ENCODE measurements at places on chromosomes 2 and 18.

- DNase-seq, result no peak
Observed at GRCh38 chr2:7676714-7677113, 759.5 kb downstream of the RNF144A start.

DNA sequence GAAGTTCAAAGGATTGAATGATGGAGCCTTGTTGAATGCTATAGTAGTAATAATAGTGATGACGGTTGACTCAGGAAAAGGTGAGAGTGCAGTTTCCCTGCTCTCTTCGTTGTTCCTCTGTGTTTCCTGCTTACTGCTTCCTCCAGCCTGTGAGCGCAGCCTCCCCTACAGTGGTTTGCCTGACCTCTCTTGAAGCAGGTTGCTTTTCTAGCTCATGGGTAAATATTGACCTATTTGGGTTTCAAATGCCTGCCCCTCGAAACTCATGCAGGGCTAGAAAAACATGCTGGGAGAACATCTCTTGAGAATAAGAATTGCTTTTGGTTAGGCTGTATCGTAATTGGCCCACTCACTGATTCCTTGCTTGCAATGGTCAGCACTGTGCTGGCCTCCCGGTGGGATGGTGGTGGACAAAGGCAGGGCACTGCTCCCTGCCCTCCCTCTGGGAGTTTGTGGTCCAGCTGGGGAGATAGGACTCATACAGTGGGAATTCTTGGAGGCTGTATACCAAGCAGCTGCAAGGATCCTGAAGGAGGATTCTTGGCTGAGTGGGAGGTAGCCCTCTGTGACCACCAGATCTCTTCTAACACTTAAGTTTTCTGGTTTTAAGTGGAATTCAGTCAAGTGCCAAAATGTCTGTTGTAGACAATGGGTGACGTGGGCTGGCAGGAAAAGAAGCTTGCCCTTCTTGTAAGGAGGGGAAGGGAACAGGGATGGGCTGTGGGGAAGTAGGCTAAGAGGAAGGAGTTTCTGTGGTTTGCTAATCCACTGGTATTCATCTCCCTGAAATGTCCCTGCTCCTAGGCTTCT lies 5.4 kb upstream of the RNF181 start:
- peak; percentile 82 for DNase-seq

GRCh38 chr2:131154647-131155046 lies 49.5 kb downstream of the PLEKHB2 start:
- DNase-seq, result no peak

- DNase-seq, result no peak
Observed at GRCh38 chr18:36376361-36376760, 78.8 kb downstream of the FHOD3 start.

DNA sequence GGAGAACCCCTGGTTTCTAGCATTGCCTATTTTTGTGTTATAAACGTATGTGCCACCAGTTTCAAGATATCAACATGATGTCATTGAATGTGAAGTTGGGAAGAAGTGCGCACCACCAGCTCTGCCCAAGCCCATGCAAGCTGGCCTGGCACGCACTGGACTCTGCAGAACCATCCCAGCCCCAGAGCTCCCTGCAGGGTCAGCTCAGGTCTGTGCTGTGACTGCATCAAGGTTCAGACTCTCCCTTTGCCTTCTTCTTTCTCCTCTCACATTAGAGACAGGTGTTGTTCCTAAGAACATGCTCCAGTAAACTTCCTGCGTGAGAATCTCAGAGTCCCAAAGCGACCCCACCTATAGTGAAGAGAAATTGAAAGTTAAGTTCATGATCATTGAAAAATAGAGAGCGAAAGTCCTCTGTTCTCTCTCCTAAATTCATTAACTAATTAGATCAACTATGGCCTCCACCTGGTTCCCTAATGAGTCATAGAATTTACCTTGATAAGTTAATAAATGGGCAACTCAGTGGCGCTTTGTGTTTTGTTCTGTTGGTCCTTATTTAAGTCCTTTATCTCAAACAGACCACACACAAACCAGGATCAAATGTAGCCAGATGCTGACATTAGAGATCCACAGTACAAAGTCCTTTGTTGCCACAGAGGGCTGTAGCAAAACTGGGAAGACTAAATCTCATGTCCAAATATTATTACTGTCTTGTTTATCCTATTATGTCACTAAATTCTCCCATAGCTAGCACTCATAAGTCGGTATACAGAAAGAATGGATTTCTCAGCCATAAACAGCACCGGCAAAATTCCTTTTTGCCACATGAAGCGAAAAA lies 432.3 kb downstream of the STK39 start:
- peak; percentile 100 for DNase-seq

GRCh38 chr2:118738524-118739308 lies 108.7 kb downstream of the EN1 start:
- peak; percentile 6 for DNase-seq

- DNase-seq, result peak; percentile 28
Observed at GRCh38 chr2:212863185-212863588, 288.2 kb downstream of the IKZF2 start.

DNA sequence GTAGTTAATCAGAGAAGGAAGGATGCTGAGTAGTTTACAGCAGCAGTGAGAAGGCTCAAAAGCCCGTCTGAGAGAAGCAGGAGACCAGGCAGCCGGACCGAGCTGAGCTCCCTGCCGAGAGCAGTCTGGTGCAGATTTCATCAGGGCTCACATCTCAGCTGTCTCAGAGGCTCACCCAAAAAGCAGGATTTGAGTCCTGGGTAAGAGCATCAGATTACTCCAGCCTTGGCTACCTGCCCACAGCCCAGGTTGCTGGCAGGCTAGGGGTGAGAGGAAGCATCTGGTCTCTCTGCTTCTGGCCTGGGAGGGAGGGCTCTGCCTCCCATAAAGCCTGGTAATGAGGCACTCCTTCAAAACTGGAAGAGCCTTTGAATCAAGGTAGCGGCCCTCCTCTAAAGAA lies 140.5 kb downstream of the ST6GAL2 start:
- no peak for DNase-seq

- DNase-seq, result no peak
Observed at GRCh38 chr2:95389245-95390119, 13.0 kb upstream of the FAHD2A start.

- peak; percentile 98 for DNase-seq
Observed at GRCh38 chr2:241355983-241356870, at the start of gene FARP2. Gene FARP2 (plus strand): TSS chr2:241356285. CDS start chr2:241373108, 16,823 bp downstream.

DNA sequence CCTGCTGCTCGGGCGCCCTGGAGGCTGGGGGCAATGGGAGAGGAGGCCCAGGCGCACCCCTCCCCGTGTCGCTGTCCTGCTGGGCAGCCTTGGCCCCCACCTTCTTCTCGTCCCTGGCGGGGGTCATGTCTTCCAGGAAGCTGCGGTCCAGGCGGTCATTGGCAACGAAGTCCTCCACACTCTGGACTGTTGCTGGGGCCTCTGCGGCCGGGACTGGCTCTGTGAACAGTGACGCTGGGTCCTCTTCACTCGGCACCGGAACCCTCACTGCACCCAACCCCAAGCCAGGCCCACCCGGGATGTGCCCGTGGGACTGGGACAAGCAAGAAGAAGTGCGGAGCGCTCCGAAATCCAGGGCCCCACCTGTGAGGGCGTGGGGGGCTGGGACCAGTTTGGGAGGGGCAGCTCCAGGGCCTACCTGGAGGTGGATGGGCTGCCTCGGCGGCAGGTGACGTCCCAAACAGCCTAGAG lies 308.0 kb downstream of the CCDC74A start:
- no peak for DNase-seq

GRCh38 chr18:49017813-49018553 lies 67.2 kb upstream of the SMAD7 start:
- no peak for DNase-seq

GRCh38 chr2:65395621-65396347 lies 36.6 kb downstream of the SPRED2 start:
- no peak for DNase-seq

DNA sequence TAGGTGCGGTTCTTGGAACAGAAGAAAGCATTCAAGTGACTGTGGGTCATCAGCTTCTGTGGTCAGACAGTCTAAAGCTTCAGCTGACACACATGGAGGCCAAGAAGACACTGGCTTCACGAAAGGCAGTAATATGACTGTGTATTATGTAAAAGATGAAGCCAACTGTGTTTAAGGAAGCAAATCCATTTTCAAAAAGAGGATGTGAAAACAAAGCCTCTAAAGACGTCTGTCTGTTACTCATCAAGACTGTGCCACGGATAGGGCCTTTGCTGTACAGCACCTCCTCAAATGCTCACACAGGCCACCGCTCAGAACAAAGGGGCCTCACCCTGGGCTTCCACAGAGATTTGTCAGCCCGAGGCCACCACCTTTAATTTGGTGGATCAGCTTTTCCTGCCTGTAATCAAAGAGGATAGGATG lies 21.1 kb upstream of the TMEM163 start:
- DNase-seq, result no peak

DNA sequence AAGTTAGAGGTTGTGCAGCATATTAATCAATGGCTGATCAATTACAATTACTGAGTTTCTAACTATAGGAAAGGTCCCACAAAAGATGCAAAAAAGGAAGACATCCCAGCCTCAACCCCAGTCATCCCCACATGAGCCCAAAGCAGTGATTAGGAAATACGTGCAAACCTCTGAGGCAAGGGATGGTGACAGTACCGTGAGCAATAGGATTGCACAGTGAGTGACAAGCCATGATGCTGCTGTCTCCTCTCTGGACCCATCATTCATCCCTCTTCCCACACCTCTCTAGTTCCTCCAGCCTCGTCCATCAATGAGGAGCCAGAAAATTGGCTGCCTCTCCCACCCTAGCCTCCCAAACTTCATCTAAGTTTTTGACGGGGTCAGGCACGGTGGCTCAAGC lies 4.0 kb upstream of the SLC11A1 start:
- no peak for DNase-seq

DNA sequence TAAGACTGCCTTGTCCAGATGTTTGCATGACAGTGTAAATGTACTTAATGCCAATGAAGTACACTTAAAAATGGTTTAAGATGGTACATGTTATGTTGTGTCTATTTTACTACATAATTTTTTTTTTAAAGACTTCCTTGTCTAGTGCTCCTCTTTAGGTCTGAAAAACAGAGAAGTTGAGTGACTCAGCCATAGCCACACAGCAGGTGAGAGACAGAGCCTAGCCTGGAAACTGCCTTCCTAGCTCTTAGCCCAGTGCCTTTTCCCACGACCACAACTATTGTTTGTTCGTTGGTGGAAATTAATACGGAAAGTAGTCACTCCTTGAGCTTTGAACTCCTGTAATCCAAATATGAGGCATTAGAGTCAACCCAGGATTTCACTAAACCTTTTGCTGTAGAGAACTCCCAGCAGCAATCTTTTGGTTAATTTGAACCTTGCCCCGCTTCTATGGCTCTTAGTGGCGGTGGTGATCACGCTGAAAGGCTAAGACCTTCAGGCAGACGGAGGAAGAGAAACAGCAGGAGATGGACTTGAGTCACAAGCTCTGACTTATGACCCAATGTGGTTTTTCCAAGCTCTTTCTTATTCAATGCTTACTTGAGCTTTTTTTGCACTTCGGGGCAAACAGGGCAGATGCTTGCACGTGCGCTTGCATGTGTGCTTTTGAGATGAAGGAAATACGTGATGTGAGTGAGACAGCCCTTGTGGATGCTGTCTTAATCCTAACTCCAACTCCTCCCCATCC lies 21.2 kb downstream of the TRIB2 start:
- no peak for DNase-seq

- DNase-seq, result no peak
Observed at GRCh38 chr18:76530846-76531245, 35.8 kb upstream of the ZNF516 start.

- no peak for DNase-seq
Observed at GRCh38 chr2:195202163-195202845, 454.7 kb upstream of the SLC39A10 start.

DNA sequence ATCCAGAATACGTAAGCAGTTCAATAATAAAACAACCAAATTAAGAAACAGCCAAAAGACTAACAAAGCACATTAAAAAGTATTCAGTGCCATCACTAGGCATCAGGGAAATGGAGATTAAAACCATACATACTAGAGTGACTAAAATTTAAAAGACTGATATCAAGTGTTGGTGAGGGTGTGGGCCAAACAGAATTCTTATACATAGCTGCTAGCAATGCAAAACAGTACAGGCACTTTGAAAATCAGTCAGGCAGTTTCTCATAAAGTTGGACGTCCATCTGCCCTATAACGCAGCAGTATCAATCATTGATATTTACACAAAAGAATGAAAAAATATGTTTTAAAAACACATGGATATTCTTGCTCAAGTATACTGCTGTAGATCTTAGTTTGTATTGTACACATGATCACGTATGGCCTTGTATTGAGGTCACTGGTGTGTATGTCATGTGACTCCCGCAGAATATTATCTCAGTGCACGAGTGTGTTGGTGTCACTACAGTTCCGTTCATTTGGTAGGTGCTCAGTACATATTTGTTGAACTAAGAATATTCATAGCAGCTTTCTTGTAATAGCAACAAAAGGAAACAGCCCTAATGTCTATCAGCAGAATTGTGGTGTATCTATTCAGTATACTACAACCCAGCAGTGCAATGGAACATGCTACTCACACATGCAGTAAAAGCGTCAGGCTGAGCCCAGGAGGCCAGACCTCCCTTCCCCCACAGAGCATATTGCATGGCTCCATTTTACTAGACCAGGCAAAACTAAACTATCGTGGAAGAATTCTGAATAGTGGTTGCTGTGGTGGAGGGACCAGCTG lies 28.6 kb downstream of the ZNF407 start:
- no peak for DNase-seq

GRCh38 chr2:139917690-139918384 lies 1137.6 kb upstream of the NXPH2 start:
- DNase-seq, result no peak

DNA sequence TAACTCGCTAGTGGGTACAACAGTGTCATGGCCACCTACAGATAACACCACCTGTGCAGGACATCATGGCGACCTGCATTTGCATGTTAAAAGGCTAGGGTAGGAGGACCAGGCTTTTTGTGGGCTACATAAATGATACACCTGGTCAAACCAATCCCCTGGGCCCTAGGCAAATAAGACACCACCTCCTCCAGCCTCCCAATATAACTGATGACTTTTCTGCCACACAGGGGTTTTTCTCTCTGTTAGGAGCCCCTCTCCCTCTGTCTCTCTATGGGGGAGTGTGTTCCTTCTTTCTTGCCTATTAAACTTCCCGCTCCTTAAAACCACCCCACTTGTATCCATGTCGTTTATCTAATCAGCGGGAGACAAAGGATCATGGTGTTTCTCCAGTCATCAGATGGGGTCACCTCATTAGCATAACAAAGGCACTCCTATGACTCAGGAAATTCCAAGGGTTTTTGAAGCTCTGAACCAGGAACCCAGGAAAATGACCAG lies 10.8 kb upstream of the BUB1 start:
- no peak for DNase-seq

Data from HepG2 (cell line).